ENCODE measurements at places on chromosomes 11 and 22.

GRCh38 chr11:113389272-113389671, 1.7 kb downstream of the ANKK1 start:
- no peak for DNase-seq

- no peak for DNase-seq
Measured at GRCh38 chr11:64241491-64242374, 838 bp downstream of the FKBP2 start.

DNA sequence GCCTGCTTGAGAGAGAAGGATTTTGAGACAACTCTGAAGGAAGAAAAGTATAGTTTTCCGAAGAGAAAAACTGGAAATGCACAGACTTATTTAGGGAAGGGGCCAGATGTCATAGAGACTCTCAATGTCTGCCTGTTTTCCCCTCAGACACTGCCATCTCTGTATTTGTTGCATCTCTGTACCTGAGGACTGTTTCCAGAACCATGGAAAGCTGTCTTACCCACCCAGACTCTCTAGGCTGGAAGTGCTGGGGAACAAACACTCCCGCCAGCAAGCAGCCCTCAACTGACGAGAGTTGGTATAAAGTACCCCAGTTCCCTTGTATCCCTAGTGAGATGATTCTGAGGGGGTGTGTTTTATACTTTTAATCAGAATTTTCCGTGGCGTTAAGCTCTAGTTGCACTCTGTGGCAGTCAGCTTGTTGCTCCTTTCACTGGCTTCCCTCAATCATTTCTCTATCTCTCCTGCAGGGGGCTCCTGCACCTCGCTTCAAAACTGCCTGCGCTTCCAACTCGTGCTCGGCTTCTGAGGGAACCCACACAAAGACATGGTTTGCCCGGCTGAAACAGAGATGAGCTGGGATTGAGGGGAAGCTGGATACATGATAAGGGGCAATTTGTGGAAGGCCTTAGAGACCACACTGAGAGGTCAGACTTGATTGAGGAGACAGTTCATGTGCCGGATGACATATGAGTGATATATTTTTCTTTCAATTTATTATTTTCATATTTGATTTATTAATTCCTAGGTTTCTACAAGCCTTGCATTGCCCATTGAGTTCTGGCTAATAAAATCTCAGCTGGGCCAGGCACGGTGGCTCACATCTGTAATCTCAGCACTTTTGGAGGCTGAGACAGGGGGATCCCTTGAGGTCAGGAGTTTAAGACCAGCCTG, 36.9 kb upstream of the CLPB start:
- DNase-seq: peak; percentile 19

DNA sequence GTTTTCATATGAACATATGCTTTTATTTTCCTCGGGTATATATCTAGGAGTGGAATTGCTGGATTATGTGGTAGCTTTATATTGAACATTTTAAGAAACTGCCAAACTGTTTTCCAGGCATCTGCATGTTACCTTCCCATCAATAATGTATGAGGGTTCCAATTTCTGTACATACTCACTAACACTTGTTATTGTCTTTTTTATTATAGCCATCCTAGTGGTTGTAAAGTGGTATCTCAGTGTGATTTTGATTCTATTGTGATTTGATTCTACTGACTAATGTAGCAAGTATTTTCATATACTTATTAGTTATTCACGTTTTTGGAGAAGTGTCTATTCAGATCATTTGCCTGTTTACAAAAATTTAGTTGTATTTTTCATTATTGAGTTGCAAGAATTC, 2.0 kb downstream of the ANO5 start:
- DNase-seq: no peak

DNA sequence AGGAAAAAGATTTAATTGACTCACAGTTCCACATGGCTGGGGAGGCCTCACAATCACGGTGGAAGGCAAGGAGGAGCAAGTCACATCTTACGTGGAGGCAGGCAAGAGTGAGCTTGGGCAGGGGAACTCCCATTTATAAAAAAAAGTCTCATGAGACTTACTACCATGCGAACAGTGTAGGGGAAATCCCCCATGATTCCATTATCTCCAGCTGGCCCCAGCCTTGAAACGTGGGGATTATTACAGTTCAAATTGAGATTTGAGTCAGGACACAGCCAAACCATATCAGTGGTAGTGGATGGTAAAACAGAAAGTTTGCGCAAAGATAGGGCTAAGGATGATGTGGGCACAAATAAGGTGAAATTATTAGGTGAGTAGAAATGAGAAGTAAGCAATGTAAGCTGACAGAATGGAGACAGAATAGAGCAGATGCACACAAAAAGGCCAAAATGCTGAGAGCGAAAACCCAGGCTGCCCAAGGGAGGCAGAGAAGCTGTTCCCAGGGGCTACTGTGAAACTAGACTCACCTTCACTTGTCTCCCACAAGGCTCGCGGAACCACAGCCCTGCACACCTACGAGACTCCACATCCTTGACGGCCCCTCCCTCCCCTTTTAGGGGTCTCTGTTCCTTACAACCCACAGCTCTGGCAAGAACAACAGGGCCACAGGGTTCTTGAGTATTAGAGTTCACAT, 377.6 kb downstream of the CADM1 start:
- DNase-seq: no peak

DNA sequence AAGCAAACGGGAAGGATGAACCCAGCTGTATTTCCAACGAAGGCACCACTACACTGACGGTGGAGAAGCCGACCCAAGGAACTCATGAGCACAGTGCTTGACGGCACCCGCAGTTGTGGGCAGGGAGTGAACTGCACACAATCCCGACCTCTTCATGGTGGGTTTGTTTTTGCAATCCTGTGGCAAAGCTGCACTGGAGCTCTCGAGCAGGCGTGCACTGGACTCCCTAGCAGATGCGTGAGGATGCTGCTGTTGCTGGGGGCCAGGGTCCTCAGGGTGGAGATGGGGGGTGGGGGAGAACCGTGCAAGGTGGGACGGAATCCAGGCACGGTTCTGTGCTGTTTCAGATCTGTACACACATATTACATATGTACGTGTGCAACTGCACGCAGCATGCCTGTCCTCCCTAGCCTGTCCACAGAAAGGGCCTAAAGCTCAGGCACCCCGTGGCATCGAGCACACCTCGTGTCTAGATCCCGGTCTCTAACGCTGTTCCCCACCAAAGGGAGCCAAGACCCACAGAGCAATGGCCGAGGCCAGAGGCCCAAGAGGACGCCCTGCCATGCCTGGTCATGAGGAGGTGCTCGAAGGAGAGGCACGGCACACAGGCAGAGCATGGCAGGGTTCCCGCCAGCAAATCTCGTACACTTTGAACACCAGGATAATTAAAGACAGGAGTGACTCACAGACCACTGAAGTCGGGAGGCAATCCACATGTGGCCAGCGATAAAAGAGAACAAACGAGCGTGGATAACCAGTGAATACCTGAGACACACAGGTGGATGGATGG, 17.6 kb downstream of the ALG12 start:
- DNase-seq: no peak

- no peak for DNase-seq
Measured at GRCh38 chr11:122346006-122346405, 230.0 kb upstream of the BLID start.

DNA sequence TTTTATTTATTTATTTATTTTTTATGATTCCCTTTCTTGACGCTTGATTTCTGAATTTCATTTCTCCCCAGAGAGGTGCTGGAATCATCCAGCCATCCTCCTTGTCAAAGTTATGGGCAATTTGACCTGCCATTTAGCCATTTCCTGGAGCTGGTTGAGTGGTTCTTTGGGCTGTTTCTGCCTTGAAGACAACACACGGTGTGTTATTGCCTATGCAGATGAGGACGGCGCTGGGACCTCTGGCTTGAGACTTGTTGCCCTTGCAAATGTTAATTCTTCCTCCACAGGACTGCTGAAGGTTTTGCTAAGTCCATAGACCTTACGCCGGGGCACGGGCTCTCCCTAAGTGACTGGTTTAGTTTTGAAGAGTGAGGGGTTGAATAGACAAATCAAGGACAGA, 147.9 kb upstream of the PLET1 start:
- DNase-seq: no peak

DNA sequence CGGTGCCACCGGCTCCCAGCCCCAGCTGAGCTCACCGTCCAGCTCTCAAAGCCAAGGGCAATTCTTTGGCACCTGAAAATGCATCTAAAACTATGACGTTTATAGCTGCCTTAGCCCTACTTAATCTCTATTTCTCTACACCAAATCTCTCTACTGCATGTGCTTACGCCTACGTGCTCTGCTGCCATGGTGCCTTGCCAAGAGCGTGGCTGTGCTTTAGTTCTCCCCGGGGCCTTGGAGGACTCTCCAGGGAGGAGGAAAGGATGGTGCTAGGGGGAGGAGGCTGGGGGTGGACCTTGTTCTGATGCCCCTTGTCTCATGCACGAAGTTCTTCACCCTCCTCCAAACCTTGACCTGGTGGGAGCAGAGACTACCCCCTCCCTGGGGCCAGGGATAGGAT, 9.0 kb upstream of the BID start:
- DNase-seq: no peak

GRCh38 chr22:38075105-38075825, 8.7 kb downstream of the SLC16A8 start:
- no peak for DNase-seq

- DNase-seq: no peak
Measured at GRCh38 chr22:42419243-42419881, 12.8 kb downstream of the NFAM1 start.

Data from stimulated activated CD8-positive, alpha-beta memory T cell treated with anti-CD3 and anti-CD28 coated beads, Interleukin-15, amount 100 ng/mL, for 48 hours (primary cell).